Nucleus accumbens (tissue), 56 donors: ENCODE measurements at places on chromosomes 13 and 19.

DNA sequence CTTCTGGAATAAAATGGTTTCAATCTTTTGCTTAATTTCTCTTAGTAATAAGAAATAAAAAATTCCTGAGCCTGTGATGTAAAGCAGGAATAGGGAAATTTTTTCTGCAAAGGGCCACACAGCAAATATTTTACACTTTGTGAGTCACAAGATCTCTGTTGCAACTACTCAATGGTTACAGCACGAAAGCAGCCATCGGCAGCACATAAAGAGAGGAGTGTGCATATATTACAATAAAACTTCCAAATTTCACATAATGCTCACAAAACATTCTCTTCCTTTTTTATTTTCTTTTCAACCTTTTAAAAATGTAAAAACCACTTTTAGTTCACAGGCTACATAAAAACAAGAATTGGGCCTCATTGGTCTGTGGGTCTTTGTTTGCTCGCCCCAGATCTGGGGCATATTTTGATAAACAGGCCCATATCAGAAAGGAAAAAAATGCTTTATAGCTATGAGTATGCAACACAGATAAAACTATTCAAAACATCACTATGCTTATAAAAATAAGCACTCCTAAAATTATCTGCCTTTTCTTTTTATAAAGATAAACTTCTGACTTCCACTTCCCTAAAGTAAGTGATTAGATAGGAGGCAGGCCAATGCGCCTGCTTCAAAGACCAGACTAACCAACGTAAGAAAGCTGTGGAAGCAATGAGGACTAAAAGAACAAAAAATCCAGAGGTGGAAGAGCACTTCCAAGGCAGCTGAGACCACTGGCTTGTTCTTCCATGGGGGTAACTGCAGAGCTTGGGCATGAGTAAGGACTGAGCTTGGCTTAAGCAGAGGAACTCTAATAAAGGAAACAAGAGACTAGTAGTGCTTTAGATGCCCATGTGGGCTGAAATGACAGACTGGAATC lies 26.5 kb downstream of the MYCBP2 start:
- no peak for DNase-seq

DNA sequence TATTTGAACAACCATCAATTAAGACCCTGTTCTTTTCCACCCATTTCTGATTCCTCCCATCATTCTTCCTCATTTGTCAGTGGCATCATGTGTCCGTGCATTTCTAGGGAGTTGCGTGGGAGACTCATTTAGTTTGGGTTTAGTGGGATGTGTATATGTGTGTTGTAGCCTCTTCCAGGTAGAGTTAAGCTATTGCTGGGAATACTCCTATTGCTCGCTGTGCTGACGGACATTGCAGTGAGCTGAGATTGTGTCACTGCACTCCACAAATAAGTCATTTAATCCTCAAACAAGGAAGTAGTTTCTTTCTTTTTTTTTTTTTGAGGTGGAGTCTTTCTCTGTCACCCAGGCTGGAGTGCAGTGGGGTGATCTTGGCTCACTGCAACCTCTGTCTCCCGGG lies 42.2 kb upstream of the RCBTB2 start:
- no peak for DNase-seq

DNA sequence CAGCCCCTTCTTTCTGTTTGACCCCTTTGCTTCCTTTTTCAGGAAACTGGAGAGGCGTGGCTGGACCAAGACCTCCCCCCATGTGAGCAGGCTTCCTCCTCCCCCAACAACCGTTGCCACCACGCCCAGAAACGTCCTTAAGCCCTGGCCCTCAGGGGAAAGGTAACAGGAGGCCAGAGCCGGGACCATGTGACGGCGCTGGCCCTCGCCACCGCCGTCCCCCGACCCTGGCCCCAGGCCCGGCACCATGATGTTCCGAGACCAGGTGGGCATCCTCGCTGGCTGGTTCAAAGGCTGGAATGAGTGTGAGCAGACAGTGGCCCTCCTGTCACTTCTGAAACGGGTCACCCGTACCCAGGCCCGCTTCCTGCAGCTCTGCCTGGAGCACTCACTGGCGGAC lies 14.4 kb downstream of the SAMD4B start:
- no peak for DNase-seq

DNA sequence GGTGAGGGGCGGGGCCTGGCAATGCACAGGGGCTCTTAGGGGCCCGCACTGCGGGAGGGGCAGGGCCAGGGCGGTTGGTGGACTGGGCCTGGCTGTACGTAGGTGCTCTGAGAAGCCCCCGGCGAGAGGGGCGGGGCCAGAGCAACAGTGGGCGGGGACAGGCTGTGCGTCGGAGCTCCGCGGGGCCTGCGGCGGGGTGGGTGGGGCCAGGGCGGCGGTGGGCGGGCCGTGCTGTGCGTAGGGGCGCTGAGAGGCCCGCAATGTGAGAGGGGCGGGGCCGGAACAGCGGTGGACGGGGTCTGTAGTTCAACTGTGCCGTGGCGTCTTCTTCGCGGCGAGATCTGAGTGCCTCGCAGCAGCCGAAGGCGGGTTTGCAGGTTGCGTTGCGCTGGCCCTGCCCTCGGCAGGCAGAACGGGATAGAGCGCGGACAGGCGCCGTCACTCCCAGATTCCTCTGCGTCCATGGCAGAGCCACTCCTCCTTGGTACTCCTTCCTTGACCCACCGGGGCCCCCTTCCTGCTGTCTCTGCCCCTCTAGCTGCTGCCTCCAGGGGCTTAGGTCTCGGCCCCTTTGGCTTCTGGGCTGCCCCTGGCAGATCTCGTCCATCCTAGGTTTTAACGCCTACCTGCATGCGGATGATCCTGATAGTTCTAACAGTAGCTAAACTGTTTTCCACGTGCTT lies 33.2 kb downstream of the CCNE1 start:
- peak; percentile 61 for DNase-seq

- DNase-seq, result no peak
Observed at GRCh38 chr13:22596171-22596863, 584.5 kb upstream of the SGCG start.
